HCT116 (cell line): ENCODE measurements at places on chromosomes 5 and 9. TPM values are rescaled to one million over a fixed set of nuclear protein-coding genes. Genes with fewer than 3 reads are reported as not detected.

- DNase-seq: no peak
- H3K36me3 ChIP-seq: no peaks in the 10 kb centered on the region
- H3K4me1 ChIP-seq: no peaks in the 10 kb centered on the region
- no peak overlapping the region for H3K4me3 ChIP-seq
Measured at GRCh38 chr5:127002390-127002789, 28.0 kb downstream of the MARCHF3 start.

The COL5A1 gene
- 0.30 TPM for total RNA-seq

DNA sequence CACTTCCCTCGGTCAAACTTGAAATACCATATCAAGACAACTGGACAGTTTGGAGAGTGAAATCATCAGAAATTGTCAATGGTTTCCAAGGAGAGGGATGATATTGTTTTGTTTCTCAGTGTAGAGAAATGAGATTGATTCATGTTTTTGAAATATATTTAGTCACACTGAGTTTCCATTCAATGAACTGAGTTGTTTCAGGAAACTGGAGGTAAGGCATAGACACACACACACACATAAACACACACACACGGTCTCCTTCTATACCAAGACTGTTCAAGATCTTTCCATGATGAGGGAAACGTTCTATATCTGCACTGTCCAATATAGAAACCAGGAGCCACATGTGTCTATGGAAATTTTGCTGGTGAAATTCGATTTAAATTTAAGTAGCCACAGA is 182.8 kb downstream of the PTTG1 start:
- DNase-seq: no peak
- no peak overlapping the region for H3K27ac ChIP-seq
- no peak overlapping the region for H3K4me3 ChIP-seq
- no peaks in the 10 kb centered on the region for H3K36me3 ChIP-seq
- no peaks in the 10 kb centered on the region for H3K27me3 ChIP-seq
- no peaks in the 10 kb centered on the region for H3K4me1 ChIP-seq

DNA sequence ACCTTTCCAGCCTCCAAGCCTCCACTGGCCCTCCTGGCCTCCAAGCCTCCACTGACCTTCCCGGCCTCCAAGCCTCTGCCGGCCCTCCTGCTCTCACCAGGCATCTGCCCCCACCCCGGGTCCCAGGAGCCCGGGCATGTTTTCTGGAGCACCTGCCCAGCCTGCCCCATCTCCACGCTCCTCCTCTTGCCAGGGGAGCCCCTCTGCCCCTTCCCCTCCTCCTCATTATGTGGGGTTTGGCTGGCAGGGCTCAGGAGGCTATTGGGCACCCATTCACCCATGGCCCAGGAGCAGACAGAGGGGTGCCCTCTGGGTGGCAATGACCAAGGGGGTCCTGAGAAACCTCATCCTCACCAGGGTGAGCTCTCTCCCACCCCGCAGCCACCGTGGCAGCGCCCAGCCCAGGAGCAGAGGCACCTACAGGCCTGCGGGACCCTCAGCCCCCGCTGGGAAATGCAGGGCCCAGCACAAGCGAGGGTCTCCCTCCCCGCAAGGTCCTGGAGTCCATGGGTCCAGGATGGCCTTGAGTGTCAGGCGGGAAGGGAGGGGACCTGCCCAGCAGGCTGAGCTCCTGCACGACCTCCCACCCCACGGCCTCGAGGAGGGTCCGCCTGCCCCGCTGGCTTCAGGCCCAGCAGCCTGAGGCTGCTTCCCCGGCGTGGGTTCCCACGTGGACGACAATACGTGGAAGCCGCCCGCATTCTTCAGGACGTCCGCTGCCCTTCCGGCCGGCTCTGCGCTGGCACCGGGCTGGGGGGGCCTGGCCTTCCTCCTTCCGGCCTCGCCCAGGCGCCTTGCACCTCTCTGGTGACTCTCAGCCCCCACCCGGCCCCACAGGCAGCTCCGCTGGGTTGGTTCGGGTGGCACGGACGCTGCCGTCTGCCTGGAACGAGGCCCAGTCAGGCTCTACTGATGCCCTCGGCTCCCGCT is 51.4 kb upstream of the NRARP start:
- H3K27ac ChIP-seq: no peak overlapping the region
- H3K4me3 ChIP-seq: no peak overlapping the region
- no peak for DNase-seq
- no peaks in the 10 kb centered on the region for H3K27me3 ChIP-seq

DNA sequence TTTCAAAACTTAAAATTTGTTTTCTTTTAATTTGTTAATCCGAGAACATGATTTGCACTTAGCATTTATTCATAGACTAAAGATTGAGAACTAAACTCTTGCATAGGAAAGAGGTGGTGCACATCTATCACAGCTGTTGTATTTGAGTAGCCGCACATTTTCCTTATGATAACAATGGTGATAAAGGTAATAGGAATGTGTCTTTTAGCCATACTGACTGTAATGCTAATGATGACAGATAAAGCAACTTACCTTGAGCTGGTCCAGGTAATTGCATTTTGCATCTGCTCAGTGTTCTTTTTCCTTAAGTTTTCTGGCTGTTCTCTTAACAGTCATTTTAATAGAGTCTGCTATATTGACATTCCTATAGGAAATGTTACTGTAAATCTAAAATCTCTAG is 19.0 kb downstream of the PHAX start:
- no peak overlapping the region for H3K4me3 ChIP-seq
- no peaks in the 10 kb centered on the region for H3K27me3 ChIP-seq
- no peak overlapping the region for H3K27ac ChIP-seq
- no peak for DNase-seq
- H3K36me3 ChIP-seq: peaks cover 13% of the 10 kb centered on the region; the same call in 1 of the 2 replicates

The SLU7 gene
- 43.6 TPM for total RNA-seq

DNA sequence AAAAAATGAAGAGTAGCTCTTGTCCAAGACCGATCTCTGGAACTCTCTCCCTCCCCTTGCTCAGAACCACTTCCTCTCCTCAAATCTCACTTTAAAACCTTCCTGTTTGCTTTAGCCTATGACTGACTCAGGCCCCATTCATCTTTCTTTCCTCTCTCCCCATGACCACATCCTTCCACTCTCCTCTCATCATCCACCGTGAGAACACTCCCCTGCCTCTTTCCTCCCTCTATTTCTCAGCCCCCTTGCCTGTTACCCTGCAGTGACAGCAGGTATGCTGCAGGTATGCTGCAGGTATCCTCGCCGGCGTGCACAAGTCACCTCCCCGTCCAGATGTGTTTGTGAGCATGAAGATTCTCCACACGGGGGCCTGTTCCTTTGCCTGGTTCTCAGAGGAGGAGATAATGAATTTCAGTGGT is 505.3 kb downstream of the CCDC171 start:
- no peaks in the 10 kb centered on the region for H3K27me3 ChIP-seq
- peaks cover 7% of the 10 kb centered on the region; the same call in 1 of the 2 replicates for H3K4me1 ChIP-seq
- H3K4me3 ChIP-seq: no peak overlapping the region
- DNase-seq: no peak
- H3K27ac ChIP-seq: no peak overlapping the region
- no peaks in the 10 kb centered on the region for H3K36me3 ChIP-seq
